Muscle of back (tissue), 13 donors: ENCODE measurements at places on chromosomes 1 and 21.

DNA sequence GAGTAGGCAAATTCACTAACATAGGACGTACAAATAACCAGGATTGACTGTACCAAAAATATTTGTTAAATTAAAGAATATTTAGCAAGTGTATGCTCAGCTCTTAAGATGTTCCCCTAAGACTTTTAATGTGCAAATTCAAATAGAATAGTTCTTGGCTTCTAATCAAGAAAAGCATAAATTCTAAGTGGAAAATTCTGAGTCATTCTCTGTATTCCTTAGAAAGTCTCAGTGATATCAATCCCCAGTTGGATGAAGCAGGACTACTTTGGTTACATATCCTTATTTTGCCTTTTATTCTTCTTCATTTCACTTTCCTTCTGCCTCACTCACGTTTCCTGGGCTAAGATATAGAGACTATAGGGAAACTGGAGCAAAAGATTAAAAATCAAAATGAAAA, 130.2 kb downstream of the IFI44 start:
- DNase-seq, result peak; percentile 19

- DNase-seq, result peak; percentile 29
Measured at GRCh38 chr21:31107871-31108270, 69.6 kb upstream of the KRTAP19-8 start.

GRCh38 chr1:25657121-25657882, 40.7 kb downstream of the MAN1C1 start:
- no peak for DNase-seq

DNA sequence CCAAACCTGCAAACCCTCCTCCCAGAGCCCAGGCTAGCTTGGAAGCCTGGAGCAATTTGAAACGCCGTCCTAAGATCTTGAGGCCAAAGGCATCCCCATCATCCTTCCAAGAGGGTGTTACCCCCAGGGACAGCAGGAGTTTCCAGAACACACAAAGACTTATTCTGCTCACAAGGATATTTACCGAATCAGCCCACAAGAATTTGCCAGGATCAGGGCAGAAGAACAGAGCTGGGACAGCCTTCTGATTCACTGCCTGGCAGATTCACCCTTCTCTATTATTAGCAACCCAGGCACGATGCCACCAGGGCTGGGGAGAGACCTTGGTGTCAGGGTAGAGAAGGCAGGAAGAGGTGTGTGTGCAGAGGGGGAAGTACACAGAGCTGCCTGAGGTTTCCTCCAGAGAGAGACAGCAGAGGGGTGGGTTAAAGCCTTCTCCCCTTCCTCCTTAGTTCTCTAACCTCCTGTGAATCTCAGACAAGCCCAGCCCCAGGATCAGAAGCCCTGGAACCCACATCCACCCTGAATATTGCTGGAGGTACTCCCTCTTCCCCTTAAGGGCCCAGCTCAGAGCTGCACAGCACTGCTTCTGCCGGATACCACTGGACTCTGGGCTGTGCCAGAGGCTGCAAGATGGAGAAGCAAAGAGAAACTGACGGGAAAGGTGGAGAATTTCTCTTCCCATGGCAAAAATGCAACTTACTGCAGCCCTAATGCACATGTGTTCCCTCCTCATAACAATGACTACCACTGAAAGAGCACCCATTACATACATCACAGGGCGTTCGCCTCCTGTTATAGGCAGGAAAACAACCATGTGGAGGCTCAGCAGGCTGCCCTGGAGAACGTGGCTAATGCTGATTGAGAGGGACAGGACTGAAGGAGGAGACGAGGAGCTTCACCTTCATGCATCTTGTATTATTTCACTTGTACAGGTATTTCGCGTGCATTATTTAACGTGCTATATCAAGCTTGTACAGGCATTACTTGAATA, 61.8 kb downstream of the ITPKB start:
- DNase-seq, result peak; percentile 73

- peak; percentile 47 for DNase-seq
Measured at GRCh38 chr1:172288581-172288980, 131.9 kb upstream of the C1orf105 start.

GRCh38 chr1:95133687-95134086, 16.5 kb downstream of the TLCD4 start:
- DNase-seq, result no peak

DNA sequence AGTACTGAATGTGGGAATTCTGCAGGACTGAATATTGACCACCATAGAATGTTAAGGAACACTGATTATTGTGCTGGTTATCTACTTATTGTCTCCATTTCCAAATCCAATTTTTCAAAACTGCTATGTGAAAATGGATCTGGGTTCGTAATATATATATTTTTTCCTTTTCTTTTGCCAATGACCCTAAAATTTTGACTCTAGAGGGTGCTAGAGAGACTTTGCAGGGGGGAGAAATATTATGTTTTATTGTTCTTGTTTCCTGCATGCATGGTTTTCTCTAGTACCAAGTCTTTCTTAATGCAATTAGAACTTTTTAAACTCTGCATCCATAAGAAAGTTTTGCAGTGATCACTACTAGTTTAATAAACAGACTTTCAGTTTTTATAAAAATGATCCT, 1256.9 kb downstream of the BRINP3 start:
- no peak for DNase-seq

GRCh38 chr21:34912022-34912945, 136.8 kb downstream of the RUNX1 start:
- no peak for DNase-seq

GRCh38 chr1:200628223-200628881, 7.8 kb upstream of the KIF14 start:
- DNase-seq, result no peak

DNA sequence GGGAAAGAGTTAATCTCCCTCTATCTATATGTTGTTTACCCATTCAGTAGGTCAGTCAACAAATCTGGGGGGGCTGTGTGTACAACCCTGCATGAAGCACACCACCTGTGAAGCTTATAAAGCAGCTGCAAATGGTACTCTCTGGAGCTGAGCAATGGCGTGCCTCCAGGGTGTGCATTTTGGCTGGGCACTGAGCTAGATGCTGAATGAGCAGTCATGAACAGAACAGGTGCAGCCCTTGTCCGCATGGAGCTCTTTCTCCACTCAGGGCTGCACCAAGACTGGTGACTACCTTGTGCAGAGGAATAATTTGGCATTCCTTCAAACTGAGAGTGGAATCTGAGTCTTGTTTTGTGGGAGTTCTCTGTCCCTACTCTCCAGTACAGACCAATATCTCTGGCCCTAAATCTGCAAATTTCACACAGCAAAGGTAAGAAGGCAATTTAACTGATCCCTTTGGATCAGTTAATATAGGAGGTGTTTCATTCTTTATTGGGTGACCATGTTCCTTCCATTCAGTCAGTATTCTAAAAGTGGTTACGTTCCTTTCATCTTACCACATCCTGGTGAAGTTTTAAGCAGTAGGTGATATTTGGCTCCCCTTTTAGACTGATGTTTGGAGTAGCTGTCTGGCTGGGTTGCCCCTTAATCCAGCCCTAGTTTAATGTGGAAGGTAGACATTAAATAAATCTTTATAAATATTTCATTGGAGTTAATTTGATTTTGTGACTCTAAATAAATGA, 76.0 kb downstream of the GPR88 start:
- DNase-seq, result no peak

DNA sequence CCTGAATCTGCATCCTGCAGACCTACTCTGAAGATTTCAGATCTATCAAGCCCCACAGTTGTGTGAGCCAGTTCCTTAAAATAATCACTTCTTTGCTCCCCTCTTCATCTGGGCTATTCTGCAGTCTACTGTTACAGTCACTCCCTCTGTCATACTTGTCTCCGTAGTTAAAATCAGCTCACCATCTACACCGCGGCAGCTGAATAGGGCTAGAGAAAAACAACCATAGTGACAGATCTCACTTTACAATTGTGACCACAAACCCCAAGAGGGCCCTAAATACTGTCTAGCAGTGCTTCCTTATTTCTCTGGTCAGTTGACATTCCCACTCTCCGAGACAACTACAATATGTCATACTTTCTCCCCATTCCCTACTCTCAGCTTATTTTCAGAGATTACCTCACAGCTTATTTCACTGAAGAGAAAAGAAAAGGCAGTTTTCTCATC, 12.9 kb downstream of the DESI2 start:
- DNase-seq, result peak; percentile 34

- DNase-seq, result no peak
Measured at GRCh38 chr1:170219163-170219562, 73.4 kb downstream of the NTMT2 start.

DNA sequence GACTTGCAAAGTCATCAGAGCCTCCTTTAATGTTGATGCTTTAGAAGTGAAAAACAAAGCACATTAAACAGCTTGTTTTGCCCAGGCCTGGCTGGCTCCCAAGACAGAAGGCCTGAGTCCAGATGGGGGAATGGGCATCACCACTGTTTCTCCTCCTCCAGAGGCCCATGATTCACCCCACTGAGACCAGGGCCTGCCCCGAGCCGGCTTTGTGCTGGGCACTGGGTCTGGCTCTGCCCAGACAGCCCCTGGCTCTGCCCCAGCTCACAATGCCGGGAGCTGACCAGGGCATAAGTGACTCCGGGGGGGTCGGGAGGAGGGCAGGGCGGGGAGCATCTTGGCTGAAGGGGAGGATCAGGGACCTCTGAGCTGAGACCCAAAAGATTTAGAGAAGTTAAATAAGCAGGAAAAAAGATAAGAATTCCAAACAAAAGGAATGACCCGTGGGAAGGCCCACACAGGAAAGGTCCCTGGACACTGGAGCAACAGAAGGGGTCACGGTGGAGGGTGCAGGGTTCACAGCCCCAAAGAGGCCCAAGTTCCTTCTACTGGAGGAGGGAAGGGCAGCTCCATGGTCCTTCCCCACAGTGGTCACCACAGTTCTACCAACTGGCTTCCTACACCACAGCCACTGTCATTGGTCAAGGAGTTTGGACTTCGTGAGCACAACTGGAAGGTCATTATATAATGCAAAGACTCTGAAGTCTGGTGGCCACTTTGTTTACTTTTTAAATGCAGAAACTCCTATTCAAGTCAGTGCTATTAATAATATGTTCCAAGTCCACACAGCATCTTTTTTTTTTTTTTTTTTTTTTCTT, 5.5 kb downstream of the C2CD2 start:
- no peak for DNase-seq

DNA sequence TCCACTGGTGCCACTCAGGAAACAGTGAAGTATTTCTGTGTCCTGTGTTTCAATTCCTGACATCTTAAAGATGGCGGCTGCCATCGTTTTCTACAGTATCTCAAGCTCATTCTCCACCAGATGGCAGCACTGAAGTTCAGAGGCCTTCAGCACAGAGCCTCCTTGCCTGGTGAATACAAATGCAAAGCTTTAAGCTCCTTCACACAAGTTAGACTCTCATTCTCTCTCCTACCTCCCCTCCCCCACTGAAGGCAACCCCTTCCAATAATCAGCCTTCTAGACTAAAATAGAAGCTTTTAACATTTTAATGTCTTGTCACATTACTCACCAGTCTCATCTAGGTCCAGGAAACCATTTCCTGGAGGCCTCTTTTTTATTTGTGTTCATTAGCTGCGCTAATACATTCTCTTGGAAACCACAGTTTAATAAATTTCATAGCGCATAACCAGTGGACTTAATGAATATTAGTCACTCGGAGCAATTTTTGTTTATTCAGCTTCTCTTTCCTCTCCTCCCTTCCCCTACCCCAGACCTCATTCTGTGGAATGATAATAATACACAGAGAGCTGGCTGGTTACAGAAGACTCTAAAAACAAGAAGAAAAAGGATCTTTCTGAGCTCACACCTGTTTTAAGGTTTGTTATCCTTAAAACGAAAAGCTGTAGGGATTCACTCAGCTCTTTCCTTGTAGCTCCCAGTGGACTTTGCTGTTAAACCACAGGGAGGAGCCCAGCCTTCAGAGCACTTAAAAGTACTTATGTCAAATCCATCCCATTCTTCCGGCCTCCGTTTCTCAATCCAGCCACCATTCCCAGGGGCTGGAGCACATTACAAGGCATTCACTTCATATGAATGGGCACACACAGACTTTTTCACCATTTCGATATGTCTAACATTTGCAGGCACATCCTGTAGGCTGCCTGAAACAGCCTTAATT, 384.9 kb downstream of the HLX start:
- peak; percentile 47 for DNase-seq

DNA sequence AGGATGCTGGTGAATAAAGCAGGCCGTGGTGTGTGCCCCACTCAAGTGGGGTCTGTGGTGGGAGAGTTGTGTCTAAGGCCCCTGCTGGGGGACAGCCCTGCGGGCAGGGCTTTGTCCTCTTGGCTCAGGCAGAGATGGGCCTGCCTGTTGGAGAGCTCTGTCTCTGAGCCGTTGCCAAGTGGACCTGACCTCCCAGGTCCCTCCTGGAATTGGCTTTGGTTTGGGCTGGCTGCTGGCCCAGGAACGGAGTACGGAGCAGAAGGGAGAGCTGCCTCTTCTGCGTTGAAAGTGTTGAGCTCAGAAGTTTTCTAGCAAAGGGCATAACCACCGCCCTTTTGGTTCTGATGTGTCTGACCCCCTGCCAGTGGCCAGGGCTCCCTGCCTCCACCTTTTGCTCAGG, 153.9 kb downstream of the PEX14 start:
- no peak for DNase-seq

- DNase-seq, result peak; percentile 82
Measured at GRCh38 chr1:93613898-93614297, 67.7 kb downstream of the BCAR3 start.

- DNase-seq, result no peak
Measured at GRCh38 chr1:211965108-211965805, 70.1 kb downstream of the INTS7 start.

- DNase-seq, result no peak
Measured at GRCh38 chr1:184065559-184065958, 14.0 kb downstream of the TSEN15 start.

- peak; percentile 54 for DNase-seq
Measured at GRCh38 chr1:119141020-119141424, 569 bp upstream of the WARS2 start.
